ENCODE measurements at places on chromosomes 12 and 14. TPM values are rescaled to one million over a fixed set of nuclear protein-coding genes. Genes with fewer than 3 reads are reported as not detected.

GRCh38 chr12:79357048-79357447 lies 333.7 kb downstream of the PAWR start:
- no peaks in the 10 kb centered on the region for H3K27me3 ChIP-seq
- H3K36me3 ChIP-seq: peaks cover 14% of the 10 kb centered on the region
- no peak for DNase-seq
- no peak overlapping the region for H3K4me3 ChIP-seq
- H3K27ac ChIP-seq: no peak overlapping the region
- H3K4me1 ChIP-seq: no peaks in the 10 kb centered on the region

The AP4S1 gene
- 1.4 TPM for total RNA-seq

The LYZ gene
- total RNA-seq: not detected

- peaks cover 18% of the 10 kb centered on the region for H3K36me3 ChIP-seq
- no peak overlapping the region for H3K4me3 ChIP-seq
- peaks cover 71% of the 10 kb centered on the region for H3K4me1 ChIP-seq
- no peak for DNase-seq
These were observed 8.2 kb downstream of the NUAK1 start for GRCh38 chr12:106130474-106131113.

DNA sequence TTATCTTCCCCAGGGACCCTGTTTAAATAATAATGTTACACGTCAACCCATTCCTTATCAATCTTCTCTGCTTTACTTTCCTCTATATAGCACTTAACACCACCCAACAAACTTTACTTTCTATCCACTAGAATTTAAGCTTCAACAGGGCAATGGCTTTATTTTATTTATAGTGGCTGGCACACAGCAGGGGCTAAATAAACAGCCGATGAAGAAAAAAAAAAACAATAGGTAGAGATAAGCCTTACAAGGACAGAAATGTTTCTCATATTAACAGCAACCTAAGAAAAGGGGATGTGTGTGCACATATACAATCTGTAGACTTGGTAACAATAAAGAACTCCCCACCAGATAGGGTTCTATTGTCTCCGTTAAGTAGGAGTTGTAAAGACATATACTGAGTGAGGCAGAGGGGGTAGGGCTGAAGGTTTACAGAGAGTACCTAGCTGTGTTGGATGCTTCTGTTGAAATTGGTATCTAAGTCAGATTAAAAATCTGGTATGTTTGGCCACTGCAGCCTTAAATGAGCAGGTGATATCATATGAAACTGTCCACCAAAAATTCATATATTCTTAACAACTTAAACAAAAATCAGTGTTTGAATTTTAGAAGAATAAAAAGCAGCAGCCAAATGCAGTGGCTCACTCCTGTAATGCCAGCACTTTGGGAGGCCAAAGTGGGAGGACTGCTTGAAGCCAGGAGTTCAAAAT lies 24.7 kb upstream of the AP4S1 start:
- H3K4me1 ChIP-seq: peaks cover 13% of the 10 kb centered on the region
- DNase-seq: peak; percentile 17
- H3K27me3 ChIP-seq: no peaks in the 10 kb centered on the region
- H3K36me3 ChIP-seq: peaks cover 24% of the 10 kb centered on the region
- H3K27ac ChIP-seq: no peak overlapping the region

DNA sequence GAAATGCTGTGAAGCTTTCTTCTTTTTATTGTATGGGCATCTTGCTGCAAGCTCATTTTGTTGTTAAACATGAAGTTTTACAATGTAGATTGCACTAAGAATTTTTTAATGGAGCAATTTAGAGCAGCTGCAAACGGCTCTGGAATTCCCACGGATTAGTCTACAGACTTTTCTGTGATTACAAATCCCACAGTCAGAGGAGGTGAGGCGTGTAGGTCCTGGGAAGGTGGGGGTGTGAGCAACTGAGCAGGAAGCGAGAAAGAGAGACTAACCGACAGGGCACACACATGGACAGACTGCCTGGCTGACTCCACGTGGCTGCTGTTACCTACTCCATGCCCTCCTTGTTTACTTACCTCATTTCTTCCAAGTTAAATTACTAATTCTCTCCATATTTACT lies 348.5 kb downstream of the NPAS3 start:
- no peak overlapping the region for H3K27ac ChIP-seq
- no peaks in the 10 kb centered on the region for H3K27me3 ChIP-seq
- no peak overlapping the region for H3K4me3 ChIP-seq
- DNase-seq: no peak
- H3K36me3 ChIP-seq: no peaks in the 10 kb centered on the region
- no peaks in the 10 kb centered on the region for H3K4me1 ChIP-seq

DNA sequence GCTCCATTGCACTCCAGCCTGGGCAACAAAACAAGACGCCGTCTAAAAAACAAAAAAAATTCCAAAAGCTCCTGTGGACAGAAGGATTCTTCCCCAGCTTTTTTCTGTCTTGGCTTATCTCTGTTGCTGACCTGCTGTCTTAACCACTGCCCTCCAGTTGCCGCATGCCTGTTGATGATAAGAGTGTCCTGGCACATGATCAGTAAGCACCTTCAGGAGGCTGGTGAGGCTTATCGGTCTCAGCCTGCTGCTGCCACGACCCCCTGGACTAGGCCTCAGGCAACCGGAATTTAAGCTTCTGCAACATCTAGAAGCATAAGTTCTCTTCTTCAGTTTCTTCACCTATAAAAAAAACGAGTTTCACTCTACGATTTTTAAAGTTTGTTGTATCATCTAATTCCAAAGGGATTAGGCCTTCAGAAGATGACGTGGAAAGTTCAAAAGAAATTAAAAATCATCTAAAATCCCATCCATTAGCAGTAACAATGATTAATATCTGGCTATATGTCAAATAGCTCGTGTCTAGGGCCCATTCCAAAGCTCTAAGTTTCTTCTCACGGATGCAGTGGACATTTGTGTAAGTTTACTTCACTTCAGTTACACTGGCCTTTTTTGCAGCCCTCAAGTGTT lies 46.4 kb downstream of the RESF1 start:
- H3K27ac ChIP-seq: no peak overlapping the region
- H3K36me3 ChIP-seq: no peaks in the 10 kb centered on the region

GRCh38 chr12:95859344-95859816 lies 628 bp downstream of the SNRPF start:
- peaks cover 35% of the 10 kb centered on the region for H3K36me3 ChIP-seq
- DNase-seq: no peak

- H3K27me3 ChIP-seq: no peaks in the 10 kb centered on the region
- peak; percentile 33 for DNase-seq
- no peak overlapping the region for H3K4me3 ChIP-seq
- no peak overlapping the region for H3K27ac ChIP-seq
These were observed 51.1 kb upstream of the CRACR2A start for GRCh38 chr12:3803865-3804472.

The ZNF140 gene
- total RNA-seq: 0.84 TPM

GRCh38 chr12:120844768-120845449 lies 59.2 kb downstream of the SPPL3 start:
- H3K27me3 ChIP-seq: no peaks in the 10 kb centered on the region
- no peak overlapping the region for H3K27ac ChIP-seq
- no peak for DNase-seq
- no peaks in the 10 kb centered on the region for H3K36me3 ChIP-seq

The ZDHHC22 gene
- total RNA-seq: 0.03 TPM
